ENCODE measurements at places on chromosomes 4 and X.

GRCh38 chrX:1599791-1600405 is 8.5 kb downstream of the AKAP17A start:
- no peak for DNase-seq

DNA sequence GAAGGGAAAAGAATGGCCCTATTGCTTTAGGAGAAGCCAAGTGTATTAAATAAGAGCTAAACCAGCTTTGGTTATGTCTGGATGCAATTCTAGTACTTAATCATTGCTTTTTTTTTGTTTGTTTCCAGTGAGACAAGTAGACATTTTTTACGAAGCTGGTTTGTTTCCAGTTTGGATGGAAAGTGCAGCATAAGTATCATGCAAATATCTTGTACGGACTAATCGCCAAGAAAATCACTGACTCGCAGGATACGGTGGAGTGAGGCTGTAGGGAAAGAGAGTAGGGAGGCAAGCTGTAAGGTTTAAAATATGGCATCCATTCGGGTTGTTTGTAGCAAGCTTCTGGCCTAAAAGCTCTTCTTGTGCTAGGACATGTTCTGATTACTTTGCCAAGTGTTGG is 64.8 kb downstream of the HPGD start:
- no peak for DNase-seq

DNA sequence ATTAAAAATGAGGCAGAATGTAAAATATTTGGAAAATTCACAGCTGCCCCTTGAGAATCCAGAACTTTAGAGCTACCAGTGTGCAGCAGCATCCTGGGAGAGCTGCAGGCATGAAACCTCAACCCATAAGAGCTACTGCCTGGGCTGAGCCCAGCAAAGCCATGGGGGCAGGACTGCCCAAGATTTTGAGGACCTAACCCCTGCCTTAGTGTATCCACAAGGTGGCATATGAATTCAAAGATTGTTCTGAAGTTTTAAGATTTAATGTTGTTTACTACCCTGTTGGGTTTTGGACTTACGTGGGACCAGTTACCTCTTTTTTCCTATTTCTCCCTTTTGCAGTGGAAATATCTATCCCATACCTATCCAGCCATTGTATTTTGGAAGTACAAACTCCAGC is 26.4 kb downstream of the CASP6 start:
- no peak for DNase-seq

DNA sequence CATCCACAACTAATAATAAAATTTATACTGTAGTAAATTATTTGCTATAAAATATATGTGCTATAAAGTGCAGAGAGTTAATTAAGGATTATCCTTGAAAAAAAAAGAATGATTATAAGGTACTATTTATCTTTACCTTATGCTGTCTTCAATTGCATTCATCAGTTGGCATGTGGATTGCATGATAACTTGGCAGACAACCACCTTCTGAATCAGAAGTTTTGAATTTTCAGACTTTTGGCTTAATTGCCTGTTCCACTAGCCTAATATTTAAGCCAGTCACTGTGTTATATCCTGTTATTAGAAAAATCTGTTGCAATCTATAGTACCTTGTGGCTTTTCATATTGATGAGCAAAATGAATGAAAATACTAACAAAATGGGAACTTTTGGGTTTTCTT is 1040.3 kb upstream of the PCDH10 start:
- DNase-seq, result no peak

DNA sequence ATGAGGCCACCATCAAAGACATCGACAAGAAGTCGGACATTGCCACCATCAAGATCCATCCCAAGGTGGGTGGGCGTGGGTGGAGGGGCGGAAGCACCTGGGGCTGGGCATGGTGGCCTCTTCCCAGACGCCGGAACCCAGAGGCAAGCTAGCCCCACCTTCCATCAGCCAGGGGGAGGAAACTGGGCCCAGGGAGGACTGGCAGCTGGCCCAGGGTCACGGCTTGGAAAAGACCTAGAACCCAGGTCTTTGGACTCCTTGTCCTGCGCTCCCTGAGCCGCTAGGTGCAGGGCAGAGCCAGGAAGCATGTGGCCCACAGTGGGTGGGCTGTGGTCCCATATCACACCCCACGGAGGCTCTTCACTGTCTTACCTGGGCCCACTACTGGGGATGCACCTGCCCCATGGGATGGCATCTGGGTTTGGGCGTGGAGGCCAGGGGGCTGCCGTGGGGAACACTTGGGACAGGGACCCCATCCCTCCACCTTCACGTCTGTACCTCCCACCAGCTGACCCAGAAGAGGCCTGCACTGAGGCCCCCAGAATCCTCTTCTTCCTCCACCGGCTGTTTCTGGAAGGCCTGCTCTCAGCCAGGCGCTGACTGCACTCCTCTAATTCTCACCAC is 17.3 kb downstream of the HTRA3 start:
- DNase-seq, result no peak

DNA sequence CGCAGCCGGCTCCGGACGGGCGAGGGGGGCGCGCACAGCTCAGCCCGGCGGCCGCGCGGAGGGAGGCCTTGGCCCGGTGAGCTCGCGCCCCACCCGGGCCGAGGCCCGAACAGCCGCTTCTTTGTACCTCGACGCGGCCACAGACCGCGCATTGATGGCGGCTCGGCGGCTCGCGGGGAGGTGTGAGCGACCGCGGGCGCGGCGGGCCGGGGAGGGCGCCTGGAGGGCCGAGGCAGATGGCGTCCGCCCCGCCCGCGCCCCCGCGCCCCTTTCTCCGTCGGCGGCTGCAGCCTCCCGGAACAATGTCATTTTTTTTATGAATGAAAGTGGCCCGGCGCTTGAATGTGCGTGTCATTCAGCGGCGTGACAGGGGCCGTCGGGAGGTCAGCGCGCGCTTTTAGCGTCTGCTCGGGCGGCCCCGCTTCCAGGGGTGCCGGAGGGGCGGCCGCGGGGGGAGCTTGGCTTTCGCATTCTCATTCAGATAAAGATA is 1.8 kb downstream of the FGFR3 start:
- DNase-seq, result no peak

Measured in left cardiac atrium (tissue), 4 donors.